Spleen (tissue), 13 donors: ENCODE measurements at places on chromosomes 4 and X.

DNA sequence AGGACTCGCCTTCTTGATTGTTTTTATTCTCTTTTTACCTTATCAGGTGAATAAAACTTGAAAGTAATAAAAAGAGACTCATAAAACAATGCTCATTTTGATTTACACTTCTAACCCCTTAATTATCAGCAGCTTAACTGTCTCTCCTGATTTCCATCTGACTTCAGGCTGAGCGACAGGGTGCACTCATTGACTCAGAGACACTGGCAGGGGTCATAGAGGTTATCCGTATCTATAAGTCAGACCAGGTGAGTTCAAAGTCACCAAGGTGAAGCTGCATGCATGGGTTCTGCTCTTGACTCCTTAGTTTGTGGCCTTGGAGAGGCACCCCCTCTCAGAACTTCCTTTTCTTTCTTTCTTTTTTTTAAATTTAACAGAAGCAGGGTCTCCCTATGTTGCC lies 116.4 kb upstream of the SLC34A2 start:
- no peaks in the 10 kb centered on the region for H3K27me3 ChIP-seq
- H3K36me3 ChIP-seq = no peaks in the 10 kb centered on the region
- no peak overlapping the region for H3K4me3 ChIP-seq
- H3K27ac ChIP-seq = no peak overlapping the region
- DNase-seq = no peak
- no peaks in the 10 kb centered on the region for H3K4me1 ChIP-seq

DNA sequence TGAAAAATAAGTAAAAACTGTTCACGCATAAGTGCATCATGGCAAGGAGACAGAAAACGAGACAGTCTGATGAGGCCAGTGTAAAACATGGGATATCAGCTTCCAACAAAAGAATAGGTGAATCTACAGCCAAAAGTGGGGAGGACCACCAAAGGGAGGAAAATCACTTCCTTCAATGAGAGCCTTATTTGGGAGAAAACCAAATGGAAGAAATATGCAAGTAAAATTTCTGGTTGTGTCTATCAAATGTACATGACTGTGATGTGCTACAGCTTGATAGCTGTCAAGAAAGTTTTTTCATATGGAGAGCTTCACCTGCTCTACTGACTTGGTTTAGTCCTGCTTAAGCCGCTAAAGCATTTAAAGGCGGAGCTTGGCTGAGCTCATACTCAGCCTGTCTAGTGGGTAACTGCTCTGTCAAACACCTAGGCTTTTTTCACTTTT lies 66.2 kb downstream of the MAGEA1 start:
- H3K4me3 ChIP-seq = no peak overlapping the region
- no peaks in the 10 kb centered on the region for H3K4me1 ChIP-seq
- no peak overlapping the region for H3K27ac ChIP-seq
- no peaks in the 10 kb centered on the region for H3K27me3 ChIP-seq
- no peaks in the 10 kb centered on the region for H3K36me3 ChIP-seq

DNA sequence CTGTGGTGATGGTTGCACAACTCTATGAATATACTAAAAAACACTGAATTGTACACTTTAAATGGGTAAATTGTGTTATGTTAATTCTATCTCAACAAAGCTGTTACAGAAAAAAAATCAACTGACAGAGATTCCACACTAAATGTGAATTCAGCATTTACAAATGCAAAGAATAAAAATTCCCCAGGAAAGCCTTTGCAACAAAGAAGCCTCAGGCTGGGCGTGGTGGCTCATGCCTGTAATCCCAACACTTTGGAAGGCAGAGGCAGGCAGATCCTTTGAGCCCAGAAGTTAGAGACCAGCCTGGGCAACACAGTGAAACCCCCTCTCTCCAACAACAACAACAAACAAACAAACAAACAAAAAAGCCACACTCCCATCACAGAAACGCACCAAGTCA lies 8.9 kb downstream of the BCLAF3 start:
- H3K4me3 ChIP-seq = no peak overlapping the region
- H3K36me3 ChIP-seq = no peaks in the 10 kb centered on the region
- H3K27me3 ChIP-seq = no peaks in the 10 kb centered on the region
- H3K27ac ChIP-seq = no peak overlapping the region

GRCh38 chrX:7690842-7691241 lies 152.1 kb upstream of the VCX start:
- no peaks in the 10 kb centered on the region for H3K27me3 ChIP-seq
- H3K4me1 ChIP-seq = no peaks in the 10 kb centered on the region

GRCh38 chr4:133711817-133712216 lies 489.8 kb downstream of the PABPC4L start:
- no peak for DNase-seq
- H3K4me3 ChIP-seq = no peak overlapping the region
- no peaks in the 10 kb centered on the region for H3K27me3 ChIP-seq
- no peaks in the 10 kb centered on the region for H3K36me3 ChIP-seq
- H3K4me1 ChIP-seq = no peaks in the 10 kb centered on the region

GRCh38 chr4:91909963-91910362 lies 393.8 kb upstream of the GRID2 start:
- H3K27me3 ChIP-seq = no peaks in the 10 kb centered on the region
- H3K4me3 ChIP-seq = no peak overlapping the region
- no peak for DNase-seq
- no peak overlapping the region for H3K27ac ChIP-seq
- no peaks in the 10 kb centered on the region for H3K36me3 ChIP-seq

DNA sequence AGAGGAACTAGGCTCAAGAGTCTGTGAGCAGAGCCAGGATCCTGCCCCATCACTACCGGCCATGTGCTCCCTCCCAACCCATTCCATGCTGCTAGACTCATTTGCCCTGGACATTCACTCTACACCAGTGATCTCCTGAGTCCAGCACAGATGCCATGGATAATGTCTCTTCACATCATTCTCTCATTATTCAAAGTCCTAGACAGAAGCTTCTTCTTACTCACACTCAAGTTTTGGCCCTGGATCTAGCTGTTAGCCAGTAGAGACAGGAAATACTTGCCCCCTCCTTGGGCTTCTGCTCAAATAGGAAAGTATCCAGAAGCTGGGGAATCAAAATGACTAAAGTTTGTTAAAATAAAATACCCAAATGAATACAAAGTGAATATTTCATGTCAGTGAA lies 266.8 kb upstream of the LDB2 start:
- no peak overlapping the region for H3K27ac ChIP-seq
- no peak overlapping the region for H3K4me3 ChIP-seq

DNA sequence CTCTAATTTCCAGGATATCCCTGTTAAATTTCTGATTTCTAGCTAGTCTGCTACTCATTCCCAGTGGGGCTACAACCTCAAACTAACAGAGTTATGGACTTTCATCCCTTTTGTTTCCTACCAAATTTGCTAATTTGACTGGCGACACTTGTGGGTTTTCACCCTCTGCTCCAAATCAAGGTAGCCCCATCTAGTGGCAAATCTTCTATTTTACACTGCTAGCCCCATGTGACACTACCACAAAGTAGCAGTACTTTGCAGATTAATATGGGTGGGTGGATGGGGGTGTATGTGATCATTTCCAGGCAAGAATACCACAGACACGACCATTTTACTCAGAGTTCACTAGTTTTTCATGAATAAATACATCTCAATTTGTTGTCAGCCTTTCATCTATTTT lies 150.3 kb downstream of the MSL3 start:
- no peak for DNase-seq
- H3K27ac ChIP-seq = no peak overlapping the region
- H3K27me3 ChIP-seq = peaks cover 9% of the 10 kb centered on the region
- no peaks in the 10 kb centered on the region for H3K36me3 ChIP-seq
- no peaks in the 10 kb centered on the region for H3K4me1 ChIP-seq
